ENCODE measurements at places on chromosomes 6 and 20. TPM values are rescaled to one million over a fixed set of nuclear protein-coding genes. Genes with fewer than 3 reads are reported as not detected.

GRCh38 chr6:45423824-45424450, 46.2 kb upstream of the SUPT3H start:
- peak; percentile 57 for DNase-seq

DNA sequence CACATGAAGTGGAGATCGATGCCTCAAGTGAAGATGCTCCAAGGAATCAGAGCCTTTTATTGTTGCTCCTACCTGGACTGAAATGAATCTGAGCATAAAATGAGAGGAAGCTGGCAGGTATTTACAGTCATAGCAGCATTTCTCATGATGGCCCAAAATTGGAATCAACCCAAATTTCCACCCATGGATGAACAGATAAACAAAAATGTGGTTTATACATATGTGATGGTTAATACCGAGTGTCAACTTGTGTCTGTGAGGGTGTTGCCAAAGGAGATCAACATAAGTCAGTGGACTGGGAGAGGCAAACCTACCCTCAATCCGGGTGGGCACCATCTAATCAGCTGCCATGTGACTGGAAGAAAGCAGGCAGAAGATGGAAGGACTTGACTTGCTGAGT, 178.2 kb downstream of the PTPRT start:
- DNase-seq, result no peak

CDSN gene
- total RNA-seq, result not detected

SLC4A11 gene
- 0.16 TPM for total RNA-seq

PNPLA1 gene
- total RNA-seq, result not detected

GRCh38 chr6:3316818-3317217, 58.1 kb downstream of the PSMG4 start:
- no peak for DNase-seq

DNA sequence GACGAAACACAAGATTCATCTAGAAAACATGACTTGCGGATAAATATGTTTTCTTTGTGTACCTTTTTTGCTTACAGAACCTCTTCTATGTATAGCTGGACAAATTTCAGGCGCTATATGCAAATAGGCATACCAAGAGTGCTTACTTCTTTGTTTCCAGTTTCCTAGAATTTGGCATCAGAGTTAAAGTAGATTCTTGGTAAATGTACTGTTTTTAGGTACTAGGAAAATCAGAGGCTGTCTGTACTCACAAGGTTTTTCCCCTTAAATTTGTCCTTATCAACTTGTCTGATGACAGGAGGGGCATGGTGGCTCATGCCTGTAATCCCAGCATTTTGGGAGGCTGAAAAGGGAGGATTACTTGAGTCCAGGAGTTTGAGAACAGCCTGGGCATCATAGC, 124.9 kb upstream of the TMEM170B start:
- no peak for DNase-seq

- DNase-seq, result no peak
Observed at GRCh38 chr20:46204594-46205186, 86.6 kb downstream of the CD40 start.

GRCh38 chr6:72022830-72023229, 136.5 kb downstream of the RIMS1 start:
- no peak for DNase-seq

- no peak for DNase-seq
Observed at GRCh38 chr6:56814308-56814707, 140.6 kb upstream of the BEND6 start.

DNA sequence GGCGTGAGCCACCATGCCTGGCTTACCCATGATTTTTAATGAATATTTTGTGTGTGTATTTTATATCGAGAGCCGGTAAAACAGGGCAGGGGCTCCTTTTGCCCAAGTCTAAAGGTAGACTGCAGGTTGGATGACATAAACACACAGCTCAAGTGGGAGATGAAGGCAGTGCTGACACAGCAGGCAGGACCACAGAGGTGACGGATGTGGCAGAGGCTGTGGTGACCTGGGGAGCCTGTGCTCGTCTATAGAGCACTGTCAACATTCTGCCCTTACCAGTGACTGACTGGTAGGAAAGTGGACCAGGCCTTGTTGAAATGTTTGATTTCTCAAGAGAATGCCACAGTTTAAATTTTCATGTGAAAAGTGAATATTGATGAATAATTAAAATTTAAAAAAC, 137.5 kb downstream of the ZFP64 start:
- DNase-seq, result no peak

NINL gene
- total RNA-seq, result 10.7 TPM

DNA sequence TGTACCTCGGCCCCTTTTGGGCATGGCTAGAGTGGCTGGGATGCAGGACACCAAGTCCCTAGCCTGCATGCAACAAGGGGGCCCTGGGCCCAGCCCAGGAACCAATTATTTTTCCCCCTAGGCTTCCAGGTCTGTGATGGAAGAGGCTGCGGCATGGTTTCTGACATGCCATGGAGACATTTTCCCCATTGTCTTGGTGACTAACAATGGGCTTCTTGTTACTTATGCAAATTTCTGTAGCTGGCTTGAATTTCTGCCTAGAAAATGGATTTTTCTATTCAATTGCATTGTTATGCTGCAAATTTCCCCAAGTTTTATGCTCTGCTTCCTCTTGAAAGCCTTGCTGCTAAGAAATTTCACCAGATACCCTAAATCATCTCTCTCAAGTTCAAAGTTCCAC, 1269.6 kb upstream of the CITED2 start:
- DNase-seq, result no peak

GRCh38 chr6:96624957-96625356, 62.0 kb downstream of the FHL5 start:
- DNase-seq, result no peak

DNA sequence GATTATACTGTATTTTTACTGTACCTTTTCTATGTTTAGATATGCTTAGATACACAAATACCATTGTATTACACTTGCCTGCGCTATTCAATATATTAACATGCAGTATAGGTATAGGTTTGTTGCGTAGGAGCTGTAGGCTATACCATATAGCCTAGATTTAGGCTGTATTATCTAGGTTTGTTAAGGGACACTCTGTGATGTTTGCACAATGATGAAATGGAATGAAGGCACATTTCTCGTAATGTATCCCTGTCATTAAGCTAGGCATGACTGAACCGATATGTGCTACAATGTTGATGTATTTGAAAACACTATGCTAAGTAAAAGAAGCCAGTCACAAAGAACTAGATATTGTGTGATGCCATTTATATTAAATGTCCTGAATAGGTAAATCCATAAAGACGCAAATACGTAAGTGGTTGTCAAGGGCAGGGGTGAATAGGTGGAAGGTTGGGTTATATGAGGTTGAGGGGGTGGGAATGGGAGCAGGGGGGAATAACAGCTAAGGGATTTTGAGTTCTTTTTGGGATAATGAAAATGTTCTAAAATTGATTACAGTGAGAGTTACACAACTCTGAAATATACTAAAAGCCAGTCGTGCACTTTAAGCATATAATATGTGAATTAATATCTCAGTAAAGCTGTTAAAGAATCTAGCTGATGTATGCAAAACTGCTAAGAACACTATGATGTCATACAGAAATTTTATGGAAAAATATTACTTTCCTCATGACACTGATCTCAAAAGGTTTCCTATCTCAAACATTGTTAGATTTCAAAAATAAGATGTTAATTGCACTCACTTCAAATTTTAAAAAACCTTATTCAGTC, 97.4 kb downstream of the NCOA3 start:
- DNase-seq, result no peak

DNA sequence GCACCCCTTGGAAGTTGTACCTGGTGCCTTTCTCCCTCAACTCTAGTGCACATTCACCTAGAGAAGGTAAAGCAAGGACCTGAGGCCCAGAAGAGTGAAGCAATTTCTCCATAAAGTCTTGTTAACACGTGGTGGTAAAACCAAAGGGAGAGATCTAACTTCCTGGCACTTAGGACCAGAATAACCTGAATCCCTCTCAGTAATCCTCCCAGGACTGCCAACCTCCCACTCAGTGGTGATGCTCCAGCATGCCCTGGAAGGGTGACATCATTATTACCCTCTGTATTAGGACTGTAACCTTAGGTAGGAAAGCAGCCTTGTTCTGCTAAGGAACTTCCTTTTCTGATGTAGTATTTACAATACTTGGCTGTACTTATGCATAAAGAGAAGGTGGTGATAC, 330.6 kb upstream of the MARCKS start:
- no peak for DNase-seq

TMEM74B gene
- 5.2 TPM for total RNA-seq

ASIP gene
- 18.9 TPM for total RNA-seq

DNA sequence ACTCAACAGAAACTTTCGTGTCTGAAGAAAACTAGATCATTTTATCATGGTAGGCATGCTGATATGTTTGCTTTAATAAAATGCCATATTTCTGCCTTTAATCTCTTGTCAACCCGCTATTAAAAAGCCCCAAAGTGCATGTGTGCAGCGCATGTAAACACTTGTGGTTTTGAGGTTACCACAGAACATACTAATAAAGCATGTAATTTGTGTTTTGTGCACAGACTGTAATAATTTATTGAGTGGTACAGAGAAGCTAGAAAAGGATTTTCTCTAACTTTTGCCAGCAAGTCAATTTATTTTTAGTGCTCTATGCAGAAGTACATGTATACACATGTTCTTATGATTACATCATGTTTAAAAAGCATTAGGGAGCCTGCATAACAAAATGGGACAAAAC, 349.9 kb upstream of the SLC35B3 start:
- DNase-seq, result no peak

C20orf96 gene
- 4.6 TPM for total RNA-seq

GRCh38 chr6:63764318-63764916, 128.8 kb downstream of the PHF3 start:
- no peak for DNase-seq

GGTLC1 gene
- not detected for total RNA-seq

TRDN gene
- total RNA-seq, result 370 TPM

DNA sequence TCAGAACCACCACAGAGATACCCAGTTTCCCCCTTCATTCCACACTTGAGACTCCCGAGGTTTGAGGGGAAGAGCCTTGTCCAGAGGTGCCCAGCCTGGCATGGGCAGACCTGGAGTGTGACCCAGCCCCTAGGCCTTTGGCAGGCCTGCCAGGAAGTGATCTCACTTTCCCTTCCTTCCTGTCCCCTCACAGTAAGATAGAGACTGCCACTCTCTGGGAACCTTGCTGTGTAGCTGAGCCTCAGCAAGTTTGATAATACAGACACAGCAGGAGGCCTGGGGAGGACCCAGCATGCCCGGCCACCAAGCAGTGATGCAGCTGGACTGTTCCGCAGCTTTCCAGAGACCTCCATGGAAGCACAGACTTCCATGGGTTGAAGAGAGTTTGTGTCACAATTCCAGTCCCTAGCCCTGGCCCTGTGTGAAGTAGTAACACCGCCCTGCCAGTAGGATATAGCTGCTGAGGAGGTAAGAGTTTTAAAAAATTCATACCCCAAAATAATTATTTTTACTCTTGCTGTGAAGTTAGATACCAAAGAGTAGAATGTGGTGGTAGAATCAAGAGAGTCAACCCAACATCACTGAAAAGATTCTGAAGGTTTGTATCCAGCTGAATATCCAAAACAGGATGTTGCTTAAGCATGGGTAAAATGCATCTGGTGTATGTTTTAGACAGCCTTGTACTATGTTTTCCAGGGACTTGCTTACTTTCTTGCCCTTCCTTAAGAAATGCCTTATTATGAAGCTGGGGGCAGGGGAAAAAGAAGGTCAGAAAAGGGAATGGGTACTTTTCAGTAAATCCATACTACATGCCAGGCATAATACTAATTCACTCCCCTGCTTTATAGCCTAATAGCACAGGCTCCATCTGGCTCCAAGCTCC, 16.3 kb downstream of the PKIG start:
- DNase-seq, result peak; percentile 75

DNA sequence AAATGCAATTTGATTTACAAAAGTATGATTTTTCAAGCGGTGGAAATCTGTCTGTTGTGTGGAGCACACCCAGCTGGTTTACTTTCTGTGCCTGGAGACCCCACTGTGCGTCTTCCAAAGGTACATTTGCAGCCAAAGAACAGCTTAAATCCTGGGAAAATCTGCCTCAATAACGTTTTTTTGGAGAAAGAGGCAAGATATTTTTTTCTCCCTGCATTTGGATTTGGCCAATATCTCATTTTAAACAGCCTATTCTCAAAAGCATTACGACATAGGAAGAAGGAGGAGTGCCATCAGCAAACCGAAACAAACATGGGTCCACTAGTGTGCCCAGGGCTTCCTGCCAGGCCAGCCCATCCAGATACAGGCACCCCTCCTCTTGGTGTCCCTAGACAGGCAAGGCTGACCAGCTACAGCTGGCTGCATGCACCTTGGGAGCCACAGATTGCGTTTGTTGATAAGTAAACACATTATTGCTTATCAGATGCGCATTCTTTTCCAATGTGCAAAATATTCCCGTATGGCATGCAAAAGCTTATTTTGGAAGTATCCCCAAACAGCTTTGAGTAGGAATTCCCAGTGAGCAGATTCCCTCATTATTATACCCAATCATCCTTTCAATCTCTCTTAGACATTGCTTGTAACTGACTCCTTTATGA, 184.5 kb upstream of the MARCKS start:
- DNase-seq, result peak; percentile 84

GRCh38 chr20:25013478-25014380, 21.2 kb upstream of the APMAP start:
- DNase-seq, result no peak

TRIM40 gene
- not detected for total RNA-seq

GRCh38 chr20:23309781-23310180, 40.8 kb upstream of the NXT1 start:
- DNase-seq, result no peak

CDH22 gene
- total RNA-seq, result 5.5 TPM

DNA sequence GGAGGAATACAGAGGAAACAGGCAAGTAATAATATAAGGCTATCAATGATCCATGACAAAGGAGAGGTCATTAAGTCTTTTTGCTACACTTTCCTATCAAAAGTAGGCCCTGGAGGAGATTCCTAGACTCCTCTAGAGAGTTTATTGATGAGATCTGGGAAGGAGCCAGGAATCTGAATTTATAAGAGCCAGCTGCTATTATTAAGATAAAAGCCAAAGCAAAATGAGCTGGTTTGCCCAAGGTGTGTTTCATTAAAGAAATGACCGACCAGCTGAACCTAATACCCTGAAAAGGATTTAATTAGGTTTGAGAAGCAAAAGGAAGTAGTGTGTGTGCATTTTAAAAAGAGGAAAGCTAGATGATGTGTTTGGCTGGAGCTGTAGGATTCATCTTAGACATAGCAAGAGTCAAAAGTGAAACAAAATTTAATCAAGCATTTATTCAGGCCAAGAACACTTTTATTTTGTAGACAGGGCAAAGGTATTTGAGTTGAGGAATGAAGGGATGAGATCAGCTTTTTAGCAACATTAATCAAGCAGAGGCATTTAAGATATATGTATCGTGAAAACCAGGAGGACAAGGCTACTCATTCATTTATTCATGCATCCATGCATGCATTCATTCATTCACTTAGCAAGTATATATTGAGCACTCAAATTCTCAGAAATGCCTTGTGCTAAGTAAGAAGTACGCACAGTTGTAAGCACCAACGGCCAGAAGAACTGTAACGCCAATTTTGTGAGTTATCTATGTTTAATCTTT, 43.5 kb upstream of the SCAF8 start:
- no peak for DNase-seq

TFAP2B gene
- total RNA-seq, result not detected

Measured in Right ventricle myocardium superior (tissue), 1 donor.